ENCODE measurements at places on chromosomes 7 and 10. TPM values are rescaled to one million over a fixed set of nuclear protein-coding genes. Genes with fewer than 3 reads are reported as not detected.

Gene FGL2
- 0.22 TPM for total RNA-seq

Gene PALD1
- under 0.01 TPM for total RNA-seq

Gene CPA4
- total RNA-seq = 8.2 TPM

Gene ANKMY2
- 39.0 TPM for total RNA-seq

Gene LSM8
- 36.0 TPM for total RNA-seq

Gene DEPP1
- total RNA-seq = 0.44 TPM

Gene SPDYE18
- total RNA-seq = not detected

Gene ADAMTS14
- total RNA-seq = 4.0 TPM

Gene CCDC146
- total RNA-seq = 0.87 TPM

Gene TMEM273
- total RNA-seq = not detected

Gene LIPF
- total RNA-seq = not detected

Gene SMO
- total RNA-seq = 29.2 TPM

Gene DOCK1
- total RNA-seq = 85.2 TPM

Gene GPRIN2
- total RNA-seq = not detected

Gene SH2B2
- total RNA-seq = 2.0 TPM

Gene FANK1
- total RNA-seq = 3.7 TPM

Gene VIPR2
- not detected for total RNA-seq

Gene SLC16A9
- 1.2 TPM for total RNA-seq

Gene FXYD4
- total RNA-seq = not detected

Gene ECHDC3
- total RNA-seq = 12.0 TPM

Gene C7orf57
- not detected for total RNA-seq

Gene SMARCD3
- 35.7 TPM for total RNA-seq

Data from uterine smooth muscle cell (primary cell).